ENCODE measurements at places on chromosomes 5 and 9.

DNA sequence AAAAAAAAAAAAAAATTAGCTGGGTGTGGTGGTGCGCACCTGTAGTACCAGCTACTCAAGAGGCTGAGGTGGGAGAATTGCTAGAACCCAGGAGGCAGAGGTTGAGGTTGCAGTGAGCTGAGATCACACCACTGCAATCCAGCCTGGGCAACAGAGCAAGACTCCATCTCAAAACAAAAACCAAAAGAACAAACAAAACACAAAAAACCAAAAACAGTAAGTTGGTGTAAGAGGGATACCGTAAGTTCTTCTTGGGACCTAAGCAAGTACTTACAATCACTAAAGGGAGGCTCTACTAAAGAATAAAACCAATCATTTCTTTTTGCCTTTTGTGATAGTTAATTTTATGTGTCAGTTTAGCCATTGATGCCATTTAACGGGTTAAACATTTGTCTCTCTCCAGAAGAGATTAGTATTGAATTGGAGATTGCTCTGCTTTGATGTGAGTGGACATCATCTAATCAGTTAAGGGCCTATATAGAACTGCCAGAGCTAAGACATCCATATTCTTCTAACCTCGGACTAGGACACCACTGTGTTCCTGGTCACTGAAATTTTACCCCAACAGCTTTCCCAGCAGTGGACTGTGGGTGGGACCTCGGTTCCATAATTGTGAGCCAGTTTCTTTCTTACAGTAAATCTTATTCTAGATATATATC, 10.5 kb upstream of the ETF1 start:
- peaks cover 19% of the 10 kb centered on the region for H3K36me3 ChIP-seq
- no peak overlapping the region for H3K4me3 ChIP-seq
- no peaks in the 10 kb centered on the region for H3K27me3 ChIP-seq
- peaks cover 2% of the 10 kb centered on the region for H3K4me1 ChIP-seq
- H3K27ac ChIP-seq: peak overlapping the region; percentile 28

- no peak for DNase-seq
- H3K4me3 ChIP-seq: no peak overlapping the region
- no peaks in the 10 kb centered on the region for H3K27me3 ChIP-seq
- H3K36me3 ChIP-seq: no peaks in the 10 kb centered on the region
Measured at GRCh38 chr5:8943301-8943700, 602.6 kb downstream of the SEMA5A start.

DNA sequence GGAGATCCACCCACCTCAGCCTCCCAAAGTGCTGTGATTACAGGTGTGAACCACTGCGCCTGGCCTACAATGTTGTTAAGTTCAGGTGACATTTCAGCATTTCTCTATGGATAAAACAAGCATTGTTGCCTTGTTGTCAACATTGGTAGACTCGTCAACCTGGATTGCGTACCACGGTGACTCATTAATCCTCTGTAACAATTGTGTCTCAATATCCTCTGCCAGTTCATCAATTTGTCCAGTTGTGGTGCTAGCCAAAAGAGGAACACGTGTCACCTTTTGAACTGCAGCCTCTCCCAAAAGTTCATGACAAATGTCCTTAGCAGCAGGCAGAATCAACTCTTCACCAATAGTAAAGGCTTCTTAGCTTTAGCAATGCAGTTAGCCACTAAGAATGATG, 46.3 kb upstream of the LARP1 start:
- no peak overlapping the region for H3K27ac ChIP-seq
- H3K4me3 ChIP-seq: no peak overlapping the region
- DNase-seq: no peak
- no peaks in the 10 kb centered on the region for H3K27me3 ChIP-seq
- H3K4me1 ChIP-seq: no peaks in the 10 kb centered on the region

- no peak overlapping the region for H3K4me3 ChIP-seq
- H3K4me1 ChIP-seq: no peaks in the 10 kb centered on the region
- H3K27ac ChIP-seq: no peak overlapping the region
- H3K27me3 ChIP-seq: peaks cover 17% of the 10 kb centered on the region
Measured at GRCh38 chr5:52875827-52876226, 88.1 kb downstream of the ITGA1 start.

GRCh38 chr9:71506821-71507220, 261.5 kb downstream of the CEMIP2 start:
- H3K4me1 ChIP-seq: no peaks in the 10 kb centered on the region
- peaks cover 2% of the 10 kb centered on the region for H3K27me3 ChIP-seq
- H3K4me3 ChIP-seq: no peak overlapping the region
- DNase-seq: no peak

DNA sequence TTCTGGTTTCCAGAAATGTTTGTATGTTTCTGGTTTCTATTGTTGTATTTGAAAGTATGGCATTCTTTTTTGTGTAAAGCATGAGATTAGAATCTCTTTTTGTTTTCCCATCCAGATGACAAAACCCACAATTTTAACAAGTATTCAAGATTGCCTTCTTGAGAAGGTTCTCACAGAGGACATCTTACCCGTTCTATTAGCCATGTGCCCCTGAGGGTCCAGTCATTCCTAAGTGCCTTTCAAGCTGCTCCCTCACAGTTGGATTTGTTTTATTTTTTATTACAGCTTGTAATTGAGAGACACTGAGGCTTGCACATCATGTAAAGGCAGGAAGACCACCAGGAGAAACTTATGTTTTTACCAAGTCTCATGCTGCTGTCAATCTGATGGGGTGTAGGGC, 19.3 kb upstream of the LOX start:
- no peak for DNase-seq
- H3K36me3 ChIP-seq: no peaks in the 10 kb centered on the region
- no peak overlapping the region for H3K27ac ChIP-seq

- H3K36me3 ChIP-seq: no peaks in the 10 kb centered on the region
- DNase-seq: no peak
- H3K27me3 ChIP-seq: peaks cover 14% of the 10 kb centered on the region
- H3K27ac ChIP-seq: no peak overlapping the region
Measured at GRCh38 chr9:7300484-7300883, 499.1 kb downstream of the DMAC1 start.

- H3K36me3 ChIP-seq: peaks cover 3% of the 10 kb centered on the region
- peaks cover 4% of the 10 kb centered on the region for H3K27me3 ChIP-seq
- H3K4me3 ChIP-seq: peak overlapping the region; percentile 93
- H3K27ac ChIP-seq: peak overlapping the region; percentile 88
- DNase-seq: no peak
Measured at GRCh38 chr5:151448038-151448985, 909 bp downstream of the SLC36A1 start.

- peaks cover 3% of the 10 kb centered on the region for H3K27me3 ChIP-seq
- H3K4me3 ChIP-seq: no peak overlapping the region
- peaks cover 14% of the 10 kb centered on the region for H3K36me3 ChIP-seq
- no peak for DNase-seq
- H3K27ac ChIP-seq: no peak overlapping the region
Measured at GRCh38 chr9:101381833-101382342, 2.9 kb downstream of the BAAT start.

DNA sequence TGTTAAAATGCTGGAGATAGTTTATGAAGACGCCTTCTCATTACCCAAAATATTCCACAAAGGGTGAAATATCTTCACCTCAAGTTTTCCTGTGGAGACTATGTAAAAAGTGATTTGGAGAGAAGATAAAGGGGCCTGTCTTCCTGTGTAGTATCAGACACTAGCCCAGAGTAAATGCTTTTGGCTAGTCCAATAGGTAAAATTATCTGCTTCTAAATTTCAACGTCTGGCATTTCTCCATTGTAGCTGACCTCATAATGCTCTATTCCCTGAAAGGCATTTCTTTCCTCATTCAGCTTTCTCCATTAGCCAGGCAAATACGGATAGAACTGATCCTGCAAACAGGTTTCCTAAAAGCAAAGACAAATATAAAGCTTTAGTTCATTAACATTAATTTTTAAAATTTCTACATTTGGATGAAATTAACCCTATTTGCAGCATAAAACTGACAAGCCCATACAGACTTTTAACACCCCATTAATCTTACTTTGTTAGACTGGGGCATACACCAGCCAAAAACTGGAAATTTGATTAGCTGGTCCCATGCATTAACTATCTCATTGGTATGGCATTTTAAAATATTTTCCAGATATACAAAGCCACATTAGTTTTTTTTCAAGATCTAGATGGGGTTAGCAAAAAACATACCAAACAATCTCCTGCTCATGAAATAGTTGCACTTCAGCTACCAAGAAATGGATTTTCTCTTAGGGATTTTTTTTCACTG, 548.8 kb downstream of the EFNA5 start:
- H3K4me3 ChIP-seq: no peak overlapping the region
- no peak overlapping the region for H3K27ac ChIP-seq
- DNase-seq: no peak
- no peaks in the 10 kb centered on the region for H3K27me3 ChIP-seq

GRCh38 chr5:131640043-131640856, 5.2 kb upstream of the RAPGEF6 start:
- H3K27me3 ChIP-seq: no peaks in the 10 kb centered on the region
- H3K4me1 ChIP-seq: peaks cover 15% of the 10 kb centered on the region
- no peak for DNase-seq
- H3K36me3 ChIP-seq: peaks cover 2% of the 10 kb centered on the region
- no peak overlapping the region for H3K27ac ChIP-seq

- H3K27ac ChIP-seq: no peak overlapping the region
- peaks cover 6% of the 10 kb centered on the region for H3K27me3 ChIP-seq
- peaks cover 11% of the 10 kb centered on the region for H3K36me3 ChIP-seq
- H3K4me3 ChIP-seq: no peak overlapping the region
- no peak for DNase-seq
- H3K4me1 ChIP-seq: peaks cover 2% of the 10 kb centered on the region
Measured at GRCh38 chr5:5505815-5506214, 83.3 kb downstream of the ICE1 start.

DNA sequence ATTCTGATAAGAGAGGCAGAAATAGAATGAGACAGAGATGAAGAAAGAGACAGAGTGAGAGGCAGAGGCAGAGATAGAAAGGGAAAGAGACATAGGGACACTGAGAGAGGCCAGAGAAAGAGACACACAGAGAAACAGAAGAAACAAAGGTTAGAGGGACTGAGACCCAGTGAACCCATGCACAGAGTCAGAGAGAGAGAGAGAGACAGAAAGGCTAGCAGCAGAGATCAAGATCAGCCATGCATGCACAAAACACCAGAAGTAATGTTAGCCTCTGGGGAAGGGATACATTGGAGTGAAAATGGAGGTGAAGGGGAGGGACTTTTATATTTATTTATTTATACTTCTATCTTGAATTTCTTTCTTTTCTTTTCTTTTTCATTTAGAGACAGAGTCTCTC, 14.1 kb upstream of the SPARC start:
- H3K27me3 ChIP-seq: peaks cover 3% of the 10 kb centered on the region
- H3K27ac ChIP-seq: no peak overlapping the region
- H3K4me3 ChIP-seq: no peak overlapping the region
- H3K36me3 ChIP-seq: no peaks in the 10 kb centered on the region

DNA sequence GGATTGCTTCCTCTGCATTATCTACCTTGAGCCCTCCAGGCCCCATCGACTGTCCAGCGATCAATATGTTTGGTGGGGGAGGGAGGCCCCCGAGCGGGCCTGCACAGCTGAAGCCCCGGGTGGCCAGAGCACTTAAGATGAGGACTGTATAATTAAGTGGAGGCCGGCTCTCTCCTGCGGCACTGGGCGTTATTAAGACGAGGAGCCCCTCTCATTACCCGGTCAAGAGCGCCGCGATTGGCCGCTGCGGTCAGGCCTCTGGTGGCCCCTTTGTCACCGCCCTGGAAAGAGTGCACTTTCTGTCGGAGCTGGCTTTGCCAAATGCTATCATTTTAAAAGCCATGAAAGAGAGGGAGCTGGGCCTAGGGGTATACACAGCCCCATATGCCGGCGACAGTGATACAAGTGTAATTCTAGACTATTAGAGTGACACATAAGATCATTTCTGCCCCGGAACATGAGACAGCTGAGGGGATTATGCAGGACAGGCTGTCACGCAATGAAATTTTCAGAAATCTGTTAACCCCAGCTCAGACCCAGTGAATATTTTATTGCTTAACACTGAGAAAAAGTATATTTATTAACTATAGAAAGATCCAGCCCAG, 106.3 kb upstream of the IRX1 start:
- H3K27ac ChIP-seq: no peak overlapping the region
- no peaks in the 10 kb centered on the region for H3K36me3 ChIP-seq
- H3K27me3 ChIP-seq: no peaks in the 10 kb centered on the region
- H3K4me3 ChIP-seq: no peak overlapping the region

DNA sequence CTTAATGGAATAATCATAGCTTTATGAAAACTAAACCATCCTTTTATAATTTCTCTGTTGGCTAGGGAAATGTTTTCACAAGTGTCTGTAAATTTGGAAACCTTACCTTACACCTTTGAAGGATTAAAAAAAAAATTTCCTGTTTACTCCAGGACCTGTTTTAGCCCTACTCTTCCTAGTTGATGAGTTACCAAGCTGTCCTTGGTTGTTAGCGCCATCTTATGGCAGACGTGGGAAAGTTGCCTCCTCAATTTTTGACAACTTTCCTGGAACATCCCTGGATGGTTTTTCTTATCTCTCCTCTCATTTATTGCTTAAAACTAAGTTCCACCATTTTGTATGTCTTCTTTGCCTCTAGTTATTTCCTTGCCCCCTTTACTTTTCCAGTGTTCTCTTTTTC, 25.7 kb downstream of the ZSWIM6 start:
- peaks cover 18% of the 10 kb centered on the region for H3K36me3 ChIP-seq
- no peak overlapping the region for H3K4me3 ChIP-seq
- peaks cover 24% of the 10 kb centered on the region for H3K4me1 ChIP-seq
- no peak for DNase-seq

GRCh38 chr9:21078702-21079101, 960 bp upstream of the IFNB1 start:
- H3K27ac ChIP-seq: no peak overlapping the region
- peaks cover 7% of the 10 kb centered on the region for H3K27me3 ChIP-seq
- DNase-seq: no peak
- no peaks in the 10 kb centered on the region for H3K4me1 ChIP-seq

DNA sequence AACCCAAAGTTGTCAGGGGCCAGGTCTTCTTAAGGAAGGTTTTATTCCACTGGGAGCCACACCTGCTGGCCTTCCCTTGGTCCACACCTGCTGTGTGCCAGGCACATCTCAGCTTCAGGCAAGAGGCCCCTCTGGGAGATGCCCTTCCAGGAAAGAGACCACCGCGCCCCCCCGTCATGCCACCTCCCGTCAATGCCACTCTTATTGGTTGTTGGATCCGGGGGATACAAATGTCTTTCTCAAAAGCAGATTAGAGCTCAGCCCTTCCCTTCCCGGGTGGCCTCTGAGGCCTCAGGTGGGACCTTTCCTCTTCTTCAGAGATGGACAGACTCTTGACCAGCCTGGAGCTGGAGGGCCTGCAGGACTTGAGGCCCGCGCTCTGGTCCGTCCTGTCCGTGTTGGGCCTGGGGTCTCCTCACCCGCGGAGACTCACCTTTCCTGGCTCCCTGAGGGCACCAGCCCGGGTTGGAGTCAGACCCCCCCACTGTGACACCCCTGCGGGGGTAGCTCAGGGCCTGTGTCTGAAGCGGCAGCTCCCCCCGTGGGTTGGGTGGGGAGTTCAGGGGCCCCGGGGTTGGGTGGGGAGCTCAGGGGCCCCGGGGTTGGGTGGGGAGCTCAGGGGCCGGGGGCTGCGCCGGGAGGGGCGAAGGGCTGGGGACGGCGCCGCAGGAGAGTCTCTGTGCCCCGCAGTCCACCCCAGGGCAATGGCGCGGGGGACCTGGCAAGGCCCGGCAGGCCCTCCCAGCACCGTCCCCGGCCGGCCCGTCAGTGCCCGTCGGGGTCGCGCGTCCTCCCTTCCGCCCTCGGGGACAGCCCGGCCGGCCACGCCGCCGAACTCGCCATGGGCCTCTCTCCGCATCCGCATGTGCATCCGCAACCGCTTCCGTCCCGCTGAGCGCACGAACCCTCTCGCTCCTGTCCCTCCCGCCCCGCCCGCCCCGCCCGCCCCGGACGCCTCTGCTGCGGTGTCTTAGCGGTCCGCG, 3.7 kb upstream of the SLC9A3 start:
- H3K4me3 ChIP-seq: no peak overlapping the region
- H3K36me3 ChIP-seq: peaks cover 7% of the 10 kb centered on the region
- no peak overlapping the region for H3K27ac ChIP-seq
- no peak for DNase-seq
- peaks cover 35% of the 10 kb centered on the region for H3K4me1 ChIP-seq
